ENCODE measurements at places on chromosomes 6 and 20. TPM values are rescaled to one million over a fixed set of nuclear protein-coding genes. Genes with fewer than 3 reads are reported as not detected.

PTK7 gene
- polyA plus RNA-seq = 0.13 TPM

HBS1L gene
- 37.6 TPM for polyA plus RNA-seq

IL17A gene
- not detected for polyA plus RNA-seq

EDN1 gene
- polyA plus RNA-seq = 3.3 TPM

TTLL9 gene
- polyA plus RNA-seq = not detected

MCCD1 gene
- polyA plus RNA-seq = not detected

MEA1 gene
- 110 TPM for polyA plus RNA-seq

RBBP8NL gene
- polyA plus RNA-seq = 1.6 TPM

CST7 gene
- 1.0 TPM for polyA plus RNA-seq

SLC13A3 gene
- 1.8 TPM for polyA plus RNA-seq

OXT gene
- 6.3 TPM for polyA plus RNA-seq

PXDC1 gene
- 136 TPM for polyA plus RNA-seq

MACROD2 gene
- 3.4 TPM for polyA plus RNA-seq

LHFPL5 gene
- not detected for polyA plus RNA-seq

MUC22 gene
- not detected for polyA plus RNA-seq

ZC3H12D gene
- polyA plus RNA-seq = 0.10 TPM

GRM1 gene
- polyA plus RNA-seq = 0.05 TPM

OSBPL2 gene
- polyA plus RNA-seq = 27.8 TPM

SAMD5 gene
- 0.50 TPM for polyA plus RNA-seq

OR2J3 gene
- polyA plus RNA-seq = not detected

B3GAT2 gene
- polyA plus RNA-seq = not detected

SYTL3 gene
- polyA plus RNA-seq = 0.64 TPM

NT5DC1 gene
- polyA plus RNA-seq = 17.0 TPM

RRP36 gene
- polyA plus RNA-seq = 29.6 TPM

MMP24 gene
- polyA plus RNA-seq = 0.20 TPM

GNAS-AS1 gene
- 1.0 TPM for polyA plus RNA-seq

LAMA4 gene
- 63.5 TPM for polyA plus RNA-seq

RAE1 gene
- 9.9 TPM for polyA plus RNA-seq

NECAB3 gene
- polyA plus RNA-seq = 53.1 TPM

MPIG6B gene
- polyA plus RNA-seq = not detected
